ENCODE measurements at places on chromosomes 6 and 20.

- DNase-seq, result no peak
These were observed 32.5 kb upstream of the KCNK5 start for GRCh38 chr6:39261751-39262150.

- no peak for DNase-seq
These were observed 32.2 kb upstream of the VGLL2 start for GRCh38 chr6:117233145-117233544.

- DNase-seq, result no peak
These were observed 214.8 kb downstream of the ADGB start for GRCh38 chr6:146813554-146813953.

DNA sequence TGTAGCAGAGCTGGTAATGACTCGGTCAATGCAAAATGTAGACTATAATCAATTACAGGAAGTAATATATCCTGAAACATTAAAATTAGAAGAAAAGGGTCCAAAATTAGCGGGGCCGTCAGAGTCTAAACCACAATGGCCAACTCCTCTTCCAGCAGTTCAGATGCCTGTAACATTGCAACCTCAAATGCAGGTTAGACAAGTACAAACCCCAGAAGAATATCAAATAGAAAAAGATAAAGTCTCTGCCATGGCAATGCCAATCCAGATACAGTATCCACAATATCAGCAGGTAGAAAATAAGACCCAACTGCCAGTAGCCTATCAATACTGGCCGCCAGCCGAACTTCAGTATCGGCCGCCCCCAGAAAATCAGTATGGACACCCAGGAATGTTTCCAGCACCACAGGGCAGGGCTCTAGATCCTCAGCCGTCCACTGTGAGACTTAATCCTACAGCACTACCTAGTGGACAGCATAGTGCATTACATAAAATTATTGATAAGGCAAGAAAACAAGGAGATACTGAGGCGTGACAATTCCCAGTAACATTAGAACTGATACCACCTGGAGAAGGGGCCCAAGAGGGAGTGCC, 158.4 kb downstream of the GPX5 start:
- peak; percentile 59 for DNase-seq

DNA sequence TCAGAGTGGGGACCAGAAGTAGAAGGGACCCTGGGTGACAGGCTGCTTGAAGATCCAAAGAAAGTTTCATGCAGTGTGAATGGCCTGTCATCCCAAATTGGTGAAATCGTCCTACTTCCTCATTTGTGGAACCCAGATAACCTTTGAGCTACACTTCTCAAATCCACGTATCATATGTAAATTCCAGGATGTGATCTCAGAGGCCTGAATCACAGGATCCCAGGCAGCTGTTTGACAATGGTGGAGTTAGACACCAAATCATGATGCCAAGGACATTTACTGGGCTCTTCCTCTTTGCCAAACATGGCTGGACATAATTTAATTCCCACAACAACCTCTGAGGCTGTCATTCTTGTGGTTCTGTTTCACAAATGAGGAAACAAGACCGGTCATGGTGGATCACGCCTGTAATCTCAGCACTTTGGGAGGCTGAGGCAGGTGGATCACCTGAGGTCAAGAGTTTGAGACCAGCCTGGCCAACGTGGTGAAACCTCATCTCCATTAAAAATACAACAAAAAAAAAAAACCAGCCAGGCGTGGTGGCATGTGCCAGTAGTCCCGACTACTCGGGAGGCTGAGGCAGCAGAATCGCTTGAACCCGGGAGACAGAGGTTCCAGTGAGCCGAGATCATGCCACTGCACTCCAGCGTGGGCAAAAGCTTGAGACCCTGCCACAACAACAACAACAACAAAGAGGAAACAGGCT, 39.9 kb upstream of the TTPAL start:
- DNase-seq, result no peak

DNA sequence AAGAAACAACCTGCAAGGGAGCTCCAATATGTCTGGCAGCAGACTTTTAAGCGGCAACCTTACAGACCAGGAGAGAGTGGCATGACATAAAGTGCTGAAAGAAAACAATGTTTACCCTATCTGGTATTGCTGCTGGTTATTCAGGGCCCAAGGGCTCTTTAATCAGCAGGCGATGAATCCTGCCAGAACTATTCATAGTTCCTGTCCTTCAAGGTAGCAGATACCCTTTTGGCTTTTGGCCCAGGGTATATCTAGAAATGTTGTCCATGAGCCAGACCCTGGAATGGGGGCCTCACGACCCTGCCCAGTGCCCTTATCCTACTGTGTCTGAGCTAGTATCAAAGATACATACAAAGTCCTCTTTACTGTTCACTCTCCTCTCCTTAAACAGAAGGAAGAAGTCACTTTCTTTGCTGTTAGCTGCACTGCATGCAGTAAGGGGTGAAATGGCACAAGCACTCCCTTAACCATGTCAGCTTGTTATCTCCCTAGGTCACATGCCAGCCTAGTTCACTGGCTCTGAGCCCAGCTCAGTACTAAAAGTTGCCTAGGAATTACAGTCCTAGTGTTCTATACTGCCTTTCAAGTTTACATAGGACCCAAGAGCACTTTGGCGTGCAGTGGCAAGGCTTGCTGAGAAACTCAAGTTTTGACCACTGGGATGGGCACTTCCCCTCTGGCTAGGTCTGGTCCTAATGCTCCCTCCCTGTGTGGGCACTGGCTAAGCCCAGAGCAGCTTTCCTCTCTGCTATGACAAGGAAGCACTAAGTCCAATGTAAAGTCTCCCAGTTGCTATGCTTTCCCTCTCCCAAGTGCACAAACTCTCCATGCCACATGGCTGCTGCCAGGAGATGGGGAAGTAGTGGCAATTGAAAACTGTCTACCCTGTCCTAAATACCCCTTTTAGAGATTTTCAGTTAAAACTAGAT, 122.0 kb downstream of the HTR1B start:
- DNase-seq, result no peak

DNA sequence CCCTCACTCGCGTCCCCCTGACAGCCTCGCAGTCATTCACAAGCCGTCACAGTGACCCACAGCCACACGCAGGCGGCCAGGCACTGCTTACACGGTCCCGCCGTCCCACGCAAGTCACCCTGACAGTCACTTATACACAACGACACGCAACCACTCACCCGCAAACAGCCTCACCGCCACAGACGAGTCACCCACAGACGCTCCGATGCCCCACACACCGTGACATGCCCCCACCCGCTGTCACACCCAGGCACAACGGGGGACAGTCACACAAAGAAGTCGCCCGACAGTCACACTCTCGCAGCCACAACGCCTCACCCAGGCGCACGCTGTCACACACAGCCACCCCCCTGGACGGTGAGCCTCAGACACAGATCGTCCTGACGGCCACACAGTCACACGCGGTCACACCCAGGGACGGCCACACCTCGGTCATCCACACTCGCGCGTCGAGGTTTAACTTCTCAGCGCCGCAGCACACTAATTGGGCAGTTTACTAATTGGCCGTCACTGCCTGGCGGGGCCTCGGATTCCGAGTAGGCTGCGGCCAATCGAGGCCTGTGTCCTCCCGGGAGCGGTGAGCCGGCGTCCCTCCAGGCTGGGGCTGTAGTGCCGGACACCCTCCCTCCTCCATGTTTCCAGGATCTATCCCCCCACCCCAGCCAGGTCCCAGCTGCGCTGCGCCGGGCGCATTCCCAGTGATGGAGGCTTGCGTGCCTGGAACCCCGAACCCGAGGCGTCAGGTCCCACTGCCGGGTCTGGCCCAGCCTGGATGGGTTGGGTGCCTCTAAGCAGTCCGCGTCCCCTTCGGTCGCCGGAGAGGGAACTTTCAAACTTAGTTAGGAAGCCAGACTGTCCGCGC, 790 bp downstream of the TOX2 start:
- DNase-seq, result no peak

- DNase-seq, result no peak
These were observed 42.0 kb downstream of the ADTRP start for GRCh38 chr6:11736601-11737000.
